Fibroblast of the aortic adventitia (primary cell): ENCODE measurements at places on chromosomes 5 and 9. TPM values are rescaled to one million over a fixed set of nuclear protein-coding genes. Genes with fewer than 3 reads are reported as not detected.

OGN gene
- total RNA-seq, result 140 and 166 TPM in 2 replicates

PCDHGA11 gene
- total RNA-seq, result 7.6 and 17.8 TPM in 2 replicates

QRFP gene
- total RNA-seq, result not detected in 2 replicates

SEMA6A gene
- total RNA-seq, result 0.36 and 0.41 TPM in 2 replicates

DUSP1 gene
- total RNA-seq, result 22.2 and 44.1 TPM in 2 replicates

GRCh38 chr5:135600971-135601381, 22.2 kb upstream of the CXCL14 start:
- DNase-seq, result no peak
